ENCODE measurements at places on chromosomes 13 and 19. TPM values are rescaled to one million over a fixed set of nuclear protein-coding genes. Genes with fewer than 3 reads are reported as not detected.

GRCh38 chr13:26965952-26966700 lies 205.5 kb downstream of the USP12 start:
- H3K36me3 ChIP-seq, result no peaks in the 10 kb centered on the region
- no peak overlapping the region for H3K4me3 ChIP-seq
- H3K4me1 ChIP-seq, result no peaks in the 10 kb centered on the region
- DNase-seq, result no peak

The SSC5D gene
- polyA plus RNA-seq, result 0.22 TPM

- no peak overlapping the region for H3K27ac ChIP-seq
- no peaks in the 10 kb centered on the region for H3K27me3 ChIP-seq
- no peak overlapping the region for H3K4me3 ChIP-seq
- peaks cover 22% of the 10 kb centered on the region for H3K4me1 ChIP-seq
- no peak for DNase-seq
- peaks cover 25% of the 10 kb centered on the region for H3K36me3 ChIP-seq
Measured at GRCh38 chr19:55650602-55651230, 2.7 kb downstream of the CCDC106 start.

The COX6B2 gene
- not detected for polyA plus RNA-seq

The PGLYRP1 gene
- polyA plus RNA-seq, result not detected

The ZNF253 gene
- polyA plus RNA-seq, result 5.5 TPM

DNA sequence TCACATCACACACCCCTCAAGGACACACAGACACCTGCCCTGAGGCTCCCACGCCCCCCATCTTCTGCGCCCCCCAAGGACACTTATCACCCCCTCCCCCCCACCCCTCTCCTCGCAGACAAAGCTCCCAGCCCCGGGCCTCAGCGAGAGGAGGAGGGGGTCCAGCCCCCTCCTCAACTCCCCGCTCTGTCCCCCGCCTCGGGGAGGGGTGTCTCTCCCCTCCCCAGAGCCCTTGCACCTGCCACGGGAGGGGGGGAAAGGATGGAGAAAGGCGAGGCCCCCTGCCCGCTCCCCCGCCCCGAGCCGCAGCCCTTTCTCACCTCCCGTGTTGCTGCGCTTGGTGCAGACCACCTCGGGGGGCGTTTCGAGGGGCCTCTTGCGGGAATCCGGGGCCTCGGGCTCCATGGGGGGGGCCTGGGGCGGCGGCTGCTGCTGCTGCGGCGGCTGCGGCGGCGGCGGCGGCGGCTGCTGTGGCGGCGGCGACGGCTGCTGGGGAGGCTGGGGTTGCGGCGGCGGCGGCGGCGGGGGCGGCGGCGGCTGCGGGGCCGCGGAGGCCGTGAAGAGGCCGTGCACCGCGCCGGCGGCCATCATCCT lies 621 bp downstream of the NOVA2 start:
- DNase-seq, result peak; percentile 40
- H3K4me3 ChIP-seq, result no peak overlapping the region
- peaks cover 52% of the 10 kb centered on the region for H3K27me3 ChIP-seq
- no peaks in the 10 kb centered on the region for H3K36me3 ChIP-seq
- H3K27ac ChIP-seq, result no peak overlapping the region

DNA sequence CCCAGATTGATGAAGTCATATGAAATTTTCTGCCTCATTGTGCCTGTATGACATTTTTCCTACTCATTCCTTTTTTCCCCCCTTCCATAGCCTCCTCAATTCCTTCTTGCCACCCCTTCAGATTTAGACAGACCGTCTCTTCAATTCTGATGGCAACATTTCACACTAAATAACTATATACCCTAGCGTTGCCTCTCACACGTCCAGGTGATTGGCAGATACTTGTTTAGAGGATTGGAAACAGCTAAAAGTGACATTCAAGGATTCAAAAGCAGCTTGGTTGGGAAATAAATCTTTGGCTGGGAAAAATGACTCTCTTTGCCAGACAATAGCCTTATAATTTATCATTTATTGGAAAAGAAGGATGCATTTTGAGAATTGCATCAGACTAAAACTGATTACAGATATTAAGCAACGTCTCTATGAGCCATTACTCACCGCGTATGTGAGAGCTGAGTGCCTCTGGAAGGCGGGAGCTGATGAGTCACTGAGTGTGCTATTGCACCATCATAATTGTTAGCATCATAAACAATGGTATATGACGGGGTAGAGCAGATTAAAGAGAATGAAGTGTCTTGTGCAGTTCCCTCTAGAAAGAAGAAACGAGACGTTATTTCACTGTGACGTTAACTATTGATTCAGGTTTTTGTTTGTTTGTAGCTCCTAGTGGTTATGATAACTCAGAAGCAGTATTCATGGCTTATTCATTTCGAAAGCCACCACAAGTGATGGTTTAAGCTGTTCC lies 61.1 kb upstream of the FAM216B start:
- no peaks in the 10 kb centered on the region for H3K36me3 ChIP-seq
- H3K4me1 ChIP-seq, result no peaks in the 10 kb centered on the region
- no peaks in the 10 kb centered on the region for H3K27me3 ChIP-seq
- no peak for DNase-seq
- no peak overlapping the region for H3K4me3 ChIP-seq

The BRSK1 gene
- 4.0 TPM for polyA plus RNA-seq

- H3K36me3 ChIP-seq, result no peaks in the 10 kb centered on the region
- no peaks in the 10 kb centered on the region for H3K27me3 ChIP-seq
- H3K4me3 ChIP-seq, result no peak overlapping the region
- H3K4me1 ChIP-seq, result no peaks in the 10 kb centered on the region
- no peak for DNase-seq
Measured at GRCh38 chr13:94968040-94968756, 255.9 kb upstream of the SOX21 start.

DNA sequence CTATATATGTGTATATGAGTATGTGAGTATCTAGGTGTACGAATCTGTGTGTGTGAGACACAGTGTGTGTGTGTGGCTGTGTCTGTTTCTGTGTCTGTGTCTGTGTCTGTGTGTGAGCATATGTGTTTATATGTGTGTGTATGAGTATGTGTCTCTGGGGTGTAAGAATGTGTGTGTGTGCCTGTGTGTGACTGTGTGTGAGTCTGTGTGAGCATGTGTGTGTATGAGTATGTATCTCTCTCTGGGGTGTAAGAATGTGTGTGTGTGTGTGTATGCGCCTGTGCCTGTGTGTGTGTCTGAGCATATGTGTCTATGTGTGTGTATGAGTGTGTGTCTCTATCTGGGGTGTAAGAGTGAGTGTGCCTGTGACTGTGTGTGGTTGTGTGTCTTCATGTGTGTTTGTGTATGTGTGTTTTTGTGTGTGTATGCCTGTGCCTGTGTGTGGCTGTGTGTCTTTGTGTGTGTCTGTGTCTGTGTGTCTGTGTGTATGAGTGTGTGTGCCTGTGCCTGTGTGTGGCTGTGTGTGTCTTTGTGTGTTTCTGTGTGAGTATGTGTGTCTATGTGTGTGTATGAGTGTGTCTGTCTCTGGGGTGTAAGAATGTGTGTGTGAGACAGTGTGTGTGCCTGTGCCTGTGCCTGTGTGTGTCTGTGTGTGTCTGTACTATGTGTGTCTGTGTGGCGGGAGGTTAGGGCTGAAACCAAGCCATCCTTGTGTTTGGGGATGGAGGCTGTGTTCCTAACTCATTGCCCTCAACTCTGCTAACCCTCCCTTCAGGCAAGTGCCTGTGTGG lies 11.2 kb downstream of the AXL start:
- H3K4me3 ChIP-seq, result no peak overlapping the region
- peaks cover 15% of the 10 kb centered on the region for H3K4me1 ChIP-seq
- peaks cover 38% of the 10 kb centered on the region for H3K27me3 ChIP-seq
- no peaks in the 10 kb centered on the region for H3K36me3 ChIP-seq
- no peak overlapping the region for H3K27ac ChIP-seq

The PGLYRP2 gene
- not detected for polyA plus RNA-seq

The RPL21 gene
- 2,245 TPM for polyA plus RNA-seq

GRCh38 chr13:89514534-89515312 lies 1832.8 kb upstream of the MIR17HG start:
- H3K27ac ChIP-seq, result no peak overlapping the region
- H3K27me3 ChIP-seq, result no peaks in the 10 kb centered on the region

- H3K4me3 ChIP-seq, result no peak overlapping the region
- no peaks in the 10 kb centered on the region for H3K4me1 ChIP-seq
- H3K27ac ChIP-seq, result no peak overlapping the region
- no peaks in the 10 kb centered on the region for H3K27me3 ChIP-seq
- no peaks in the 10 kb centered on the region for H3K36me3 ChIP-seq
- no peak for DNase-seq
Measured at GRCh38 chr13:25701304-25701703, 329.5 kb downstream of the ATP8A2 start.

GRCh38 chr13:43929947-43930346 lies 50.2 kb downstream of the LACC1 start:
- H3K36me3 ChIP-seq, result no peaks in the 10 kb centered on the region
- DNase-seq, result no peak
- peaks cover 4% of the 10 kb centered on the region for H3K4me1 ChIP-seq
- no peak overlapping the region for H3K27ac ChIP-seq
- peaks cover 6% of the 10 kb centered on the region for H3K27me3 ChIP-seq

The AXL gene
- polyA plus RNA-seq, result not detected

DNA sequence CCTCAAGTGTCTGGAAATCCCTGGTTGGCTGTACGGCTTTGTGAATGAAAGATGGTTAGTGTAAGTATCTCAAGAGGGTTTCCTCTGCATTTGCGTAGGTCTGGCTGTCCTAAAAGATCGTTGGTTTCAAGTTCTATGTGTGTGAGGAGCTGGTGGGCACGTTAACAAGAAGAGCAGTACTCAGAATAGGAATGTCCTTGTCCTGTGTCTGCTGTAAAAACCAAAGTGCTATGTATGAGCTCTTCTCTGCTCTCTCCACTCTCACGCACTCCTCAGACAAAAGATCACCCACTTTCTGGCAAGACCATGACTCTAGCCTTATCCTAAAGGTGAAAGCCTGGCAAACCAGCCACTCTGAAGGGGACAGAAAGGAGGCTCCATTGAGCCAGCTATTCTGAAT lies 39.1 kb downstream of the USP12 start:
- DNase-seq, result no peak
- H3K27me3 ChIP-seq, result no peaks in the 10 kb centered on the region
- no peak overlapping the region for H3K4me3 ChIP-seq
- H3K4me1 ChIP-seq, result peaks cover 26% of the 10 kb centered on the region

DNA sequence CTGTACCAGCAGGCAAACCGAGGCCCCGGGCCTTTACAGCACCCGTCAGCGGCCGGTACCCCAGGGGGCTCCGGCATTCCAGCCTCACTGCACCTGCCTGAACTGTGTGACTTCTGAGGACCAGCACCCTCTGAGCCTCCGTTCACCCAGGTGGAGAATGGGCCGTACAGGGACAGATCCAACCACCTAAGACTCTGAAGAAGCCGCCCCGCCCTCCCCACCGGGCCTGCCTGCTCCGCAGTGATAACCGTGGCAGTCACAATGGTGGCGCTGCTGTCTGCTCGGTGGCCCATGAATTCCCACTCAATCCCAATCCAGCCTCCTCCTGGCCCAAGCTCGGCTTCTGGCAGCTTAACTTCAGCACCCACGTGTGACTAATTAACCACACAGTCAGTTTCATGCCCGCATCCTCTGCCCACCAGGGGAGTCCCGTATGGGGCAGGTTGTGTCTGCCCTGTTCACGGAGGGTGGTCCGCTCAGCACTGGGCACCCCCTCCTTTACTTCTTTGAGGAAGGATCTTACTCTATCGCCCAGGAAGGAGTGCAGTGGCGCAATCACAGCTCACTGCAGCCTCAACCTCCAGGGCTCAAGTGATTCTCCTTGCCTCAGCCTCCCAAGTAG lies 3.4 kb downstream of the TCF3 start:
- H3K27ac ChIP-seq, result peak overlapping the region; percentile 70
- H3K4me1 ChIP-seq, result peaks cover 57% of the 10 kb centered on the region
- H3K36me3 ChIP-seq, result peaks cover 40% of the 10 kb centered on the region

The DLL3 gene
- polyA plus RNA-seq, result 0.30 TPM

DNA sequence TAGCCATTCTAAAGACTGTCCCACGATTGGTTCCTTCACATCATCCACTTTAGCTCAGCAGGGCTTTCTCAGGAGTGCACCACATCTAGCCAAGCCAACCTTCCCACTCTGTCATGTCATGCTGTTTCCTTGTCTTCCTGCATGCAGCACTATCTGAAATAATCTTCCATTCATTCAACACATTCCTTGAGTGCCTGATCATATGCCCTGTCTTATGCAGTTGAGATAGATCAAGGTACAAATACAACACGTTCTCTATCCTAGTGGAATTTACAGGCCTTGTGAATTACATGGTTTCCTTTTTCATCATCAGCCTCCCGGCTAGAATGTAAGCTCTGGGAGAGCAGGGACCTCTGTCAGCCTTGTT lies 6.8 kb upstream of the MRPS31 start:
- H3K27ac ChIP-seq, result peak overlapping the region; percentile 27
- H3K36me3 ChIP-seq, result no peaks in the 10 kb centered on the region
- H3K4me1 ChIP-seq, result peaks cover 29% of the 10 kb centered on the region
- no peak for DNase-seq
- H3K27me3 ChIP-seq, result no peaks in the 10 kb centered on the region

DNA sequence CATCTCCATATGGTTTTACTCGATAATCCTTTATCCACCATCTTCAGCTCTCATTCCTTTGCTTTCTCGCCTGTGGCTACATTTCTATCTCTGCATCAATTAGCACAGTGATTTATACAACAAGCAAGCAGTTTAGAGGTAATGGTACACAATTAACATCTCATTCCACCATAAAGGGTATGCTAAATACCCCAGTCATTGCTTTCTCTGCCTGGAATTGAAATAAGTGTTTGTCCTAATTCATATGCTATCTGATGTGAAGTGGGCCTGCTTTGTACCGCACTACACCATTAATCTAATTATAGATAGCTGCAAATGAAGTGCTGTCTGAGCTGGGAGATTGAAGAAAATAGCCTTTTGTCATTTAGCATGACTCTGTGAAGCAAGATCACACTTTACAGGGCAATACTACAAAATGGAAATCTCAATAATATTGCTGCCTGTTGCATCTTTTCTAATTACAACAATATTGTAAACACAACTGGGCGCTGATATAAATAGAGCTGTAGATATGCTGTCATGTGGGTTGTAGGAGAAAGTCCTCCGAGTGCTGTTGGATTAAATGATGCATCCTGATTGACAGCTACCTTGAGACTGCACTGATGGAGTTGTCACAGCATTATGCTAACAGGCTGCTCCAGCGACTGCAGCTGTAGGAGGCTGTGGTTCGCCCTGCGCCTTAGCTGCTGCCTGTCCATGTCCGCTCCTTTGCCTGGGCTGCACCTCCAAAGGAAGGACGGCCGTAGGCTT lies 78.2 kb downstream of the GGACT start:
- H3K4me1 ChIP-seq, result peaks cover 3% of the 10 kb centered on the region
- H3K27me3 ChIP-seq, result no peaks in the 10 kb centered on the region
- no peak overlapping the region for H3K4me3 ChIP-seq
- no peak for DNase-seq

All from B cell (primary cell).